ENCODE measurements at places on chromosomes 4 and X. TPM values are rescaled to one million over a fixed set of nuclear protein-coding genes. Genes with fewer than 3 reads are reported as not detected.

KLHL34 gene
- total RNA-seq, result not detected

GAGE1 gene
- total RNA-seq, result not detected

GLOD5 gene
- total RNA-seq, result not detected

SSX3 gene
- not detected for total RNA-seq

C4orf36 gene
- 0.40 TPM for total RNA-seq

TLR3 gene
- total RNA-seq, result 7.0 TPM

FMR1NB gene
- not detected for total RNA-seq

WNK3 gene
- 2.3 TPM for total RNA-seq

MAOA gene
- 120 TPM for total RNA-seq

FAM47E gene
- total RNA-seq, result under 0.01 TPM

TIMM8A gene
- 4.8 TPM for total RNA-seq

TCEAL6 gene
- total RNA-seq, result not detected

DMD gene
- 4.0 TPM for total RNA-seq

VCX3A gene
- total RNA-seq, result not detected

CORIN gene
- 0.56 TPM for total RNA-seq

NXF3 gene
- not detected for total RNA-seq

KLHL5 gene
- 93.4 TPM for total RNA-seq

PPBP gene
- total RNA-seq, result not detected

SOX3 gene
- total RNA-seq, result not detected

TMEM128 gene
- total RNA-seq, result 20.8 TPM

S100P gene
- 0.07 TPM for total RNA-seq

SMIM43 gene
- total RNA-seq, result 0.04 TPM

KLF8 gene
- total RNA-seq, result 1.3 TPM

DCAF12L2 gene
- total RNA-seq, result not detected

C4orf46 gene
- total RNA-seq, result 14.7 TPM
